Stimulated activated CD4-positive, alpha-beta T cell treated with anti-CD3 and anti-CD28 coated beads, Interleukin-1b, Interleukin-23, amount 100 ng/mL, for 24 hours (primary cell): ENCODE measurements at places on chromosomes 4 and X.

- DNase-seq = no peak
Observed at GRCh38 chr4:5890063-5890727, 2.7 kb downstream of the CRMP1 start.

DNA sequence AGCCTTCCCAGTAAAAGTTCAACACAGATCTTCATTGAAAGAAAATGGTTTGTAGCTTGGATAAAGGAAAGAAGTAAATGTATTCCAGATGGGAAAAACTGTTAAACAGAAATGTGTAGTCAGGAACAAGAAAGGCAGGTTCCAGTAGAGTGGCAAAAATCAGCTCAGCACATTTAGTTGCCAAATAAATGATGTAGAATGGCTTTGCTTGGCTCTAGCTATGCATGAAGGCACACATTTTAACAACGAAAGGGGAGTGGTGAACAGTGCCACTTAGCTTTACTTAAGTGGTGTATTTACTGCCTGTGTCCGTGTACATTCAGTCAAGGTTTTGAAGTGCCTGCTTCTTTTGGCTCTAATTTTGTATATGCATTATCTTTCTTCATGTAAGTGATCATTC lies 644.5 kb upstream of the ATOH1 start:
- DNase-seq = no peak

DNA sequence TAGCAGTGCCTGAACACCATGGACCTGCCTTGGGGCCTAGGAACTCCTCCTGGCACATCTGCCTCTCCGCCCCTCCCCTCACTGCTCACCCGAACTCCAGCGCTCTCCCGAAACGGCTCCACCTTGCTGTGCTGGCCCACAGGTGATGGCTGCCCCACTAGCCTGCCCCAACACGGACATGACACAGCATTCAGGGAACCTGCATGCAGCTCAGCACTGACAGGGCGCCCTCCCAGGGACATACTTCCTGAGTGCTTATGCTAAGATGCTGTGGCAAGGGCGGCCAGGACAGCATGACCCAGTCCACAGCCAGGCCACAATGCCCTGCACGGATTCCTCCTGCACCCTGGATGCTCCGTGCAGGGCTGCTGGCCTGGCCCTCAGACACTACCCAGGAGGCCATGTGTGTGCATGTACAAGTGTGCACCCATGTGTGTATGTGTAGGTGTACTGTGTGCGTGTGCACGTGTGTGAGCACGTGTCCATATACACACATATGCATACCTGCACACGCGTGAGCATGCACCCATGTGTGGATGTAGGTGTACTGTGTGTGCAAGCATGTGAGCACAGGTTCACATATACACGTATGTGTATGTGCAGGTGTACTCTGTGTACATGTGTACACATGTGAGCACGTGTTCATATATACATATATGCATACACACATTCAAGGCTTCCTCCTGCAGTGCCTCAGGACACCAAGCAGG lies 6.0 kb downstream of the TMEM271 start:
- no peak for DNase-seq

GRCh38 chr4:70759126-70759525 lies 37.4 kb downstream of the RUFY3 start:
- no peak for DNase-seq

DNA sequence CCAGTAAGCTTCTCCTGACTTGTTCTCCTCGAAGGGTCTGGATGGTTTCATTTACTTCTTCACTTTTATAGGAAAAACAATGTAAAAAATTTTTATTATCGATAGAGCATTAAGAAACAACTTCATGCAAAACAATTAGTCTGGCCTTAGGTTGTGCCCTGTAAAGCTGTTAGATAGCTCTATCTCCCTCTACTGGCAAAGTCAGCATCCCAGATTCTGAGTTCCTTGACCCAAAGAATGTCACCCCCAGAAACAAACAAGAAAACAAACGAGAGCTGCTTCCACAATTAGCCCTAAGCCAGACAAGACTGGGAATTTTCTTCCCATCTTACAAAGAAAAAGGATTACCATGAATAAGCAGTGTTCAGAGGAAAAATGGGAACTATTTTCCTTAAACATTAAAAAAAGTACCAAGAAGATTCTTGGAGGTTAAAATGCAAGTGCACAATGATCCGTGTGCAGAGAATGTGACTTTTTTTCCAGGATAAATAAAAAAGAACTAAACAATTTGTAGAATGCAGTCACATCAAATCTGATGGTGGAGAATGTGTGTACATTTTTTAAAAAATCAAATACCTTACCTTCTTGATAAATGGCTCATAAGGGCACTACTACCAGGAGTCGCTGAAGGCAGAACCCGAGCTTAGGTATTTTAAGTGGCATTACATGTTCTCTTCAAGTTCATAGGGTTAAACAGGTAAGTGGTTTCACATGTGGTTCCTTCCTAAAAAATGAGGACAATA lies 293.2 kb downstream of the FBXO8 start:
- DNase-seq = no peak
